ENCODE measurements at places on chromosomes 2 and 18.

GRCh38 chr18:22032392-22032961, 136.9 kb upstream of the GATA6 start:
- DNase-seq: no peak

DNA sequence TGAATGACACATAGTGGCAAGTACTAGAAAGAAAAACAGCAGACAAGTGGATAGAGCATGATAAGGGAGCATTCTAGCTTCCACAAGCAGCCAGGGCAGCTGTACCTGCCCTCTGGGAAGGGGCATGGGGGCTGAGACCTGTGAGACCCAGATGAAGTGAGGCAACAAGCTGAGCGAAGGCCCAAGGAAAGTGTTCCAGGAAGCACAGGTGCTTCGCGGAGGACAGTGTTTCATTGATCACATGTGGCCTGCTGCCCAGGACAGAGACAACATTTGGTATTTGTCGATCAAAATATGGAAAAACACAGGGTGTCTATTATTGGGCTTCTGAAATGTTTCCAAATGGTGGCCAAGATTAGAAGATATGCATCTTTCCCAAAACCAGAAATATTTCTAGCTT, 149.1 kb downstream of the ZNF516 start:
- no peak for DNase-seq

- DNase-seq: no peak
These were observed 1100.2 kb downstream of the CBLN2 start for GRCh38 chr18:71443706-71444480.

DNA sequence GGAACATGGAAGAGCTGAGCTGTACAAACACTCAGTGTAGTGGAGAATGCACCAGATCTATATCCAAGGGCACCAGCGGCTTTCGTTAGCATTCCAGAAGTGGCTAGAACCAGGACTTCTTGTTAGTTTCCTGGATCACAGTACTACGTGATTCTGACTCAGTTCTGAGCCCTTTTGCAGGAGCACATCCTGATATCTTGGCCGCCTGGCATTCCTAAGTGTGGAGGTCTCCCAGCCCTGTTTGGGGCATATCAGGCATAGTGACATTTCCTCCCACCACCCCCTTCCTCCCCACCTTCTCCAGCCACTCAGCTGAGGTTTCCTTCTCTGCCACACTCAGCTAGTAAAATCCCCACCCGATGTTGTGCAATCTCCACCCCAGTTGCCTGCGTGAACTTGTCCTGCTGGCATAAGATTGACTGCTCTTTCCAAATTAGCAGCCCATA, 63.4 kb downstream of the BMP10 start:
- no peak for DNase-seq

- peak; percentile 13 for DNase-seq
These were observed 120.5 kb upstream of the POU3F3 start for GRCh38 chr2:104733226-104733943.

- no peak for DNase-seq
These were observed 263.2 kb downstream of the SS18 start for GRCh38 chr18:25827228-25827627.

DNA sequence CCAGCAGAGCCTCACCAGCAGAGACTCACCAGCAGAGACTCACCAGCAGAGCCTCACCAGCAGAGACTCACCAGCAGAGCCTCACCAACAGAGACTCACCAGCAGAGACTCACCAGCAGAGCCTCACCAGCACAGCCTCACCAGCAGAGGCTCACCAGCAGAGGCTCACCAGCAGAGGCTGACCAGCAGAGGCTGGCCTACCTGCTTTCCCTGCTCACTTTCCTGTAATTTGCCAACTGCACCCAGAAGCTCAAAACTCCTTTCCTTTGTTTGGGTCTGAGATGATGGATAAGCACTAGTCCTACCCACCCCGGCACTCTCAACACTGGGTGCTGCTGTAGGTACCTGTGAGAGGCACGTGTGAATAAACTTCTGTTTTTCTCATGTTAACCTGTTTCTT, 36.4 kb upstream of the PXDN start:
- no peak for DNase-seq

- DNase-seq: no peak
These were observed 79.6 kb downstream of the STPG4 start for GRCh38 chr2:47075361-47076125.

- peak; percentile 10 for DNase-seq
These were observed 15.5 kb upstream of the RAB10 start for GRCh38 chr2:26018184-26019055.

- DNase-seq: no peak
These were observed 303.0 kb downstream of the TRIB2 start for GRCh38 chr2:13019781-13020180.

DNA sequence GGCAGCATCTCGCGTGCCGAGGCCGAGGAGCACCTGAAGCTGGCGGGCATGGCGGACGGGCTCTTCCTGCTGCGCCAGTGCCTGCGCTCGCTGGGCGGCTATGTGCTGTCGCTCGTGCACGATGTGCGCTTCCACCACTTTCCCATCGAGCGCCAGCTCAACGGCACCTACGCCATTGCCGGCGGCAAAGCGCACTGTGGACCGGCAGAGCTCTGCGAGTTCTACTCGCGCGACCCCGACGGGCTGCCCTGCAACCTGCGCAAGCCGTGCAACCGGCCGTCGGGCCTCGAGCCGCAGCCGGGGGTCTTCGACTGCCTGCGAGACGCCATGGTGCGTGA, 10.7 kb downstream of the ZAP70 start:
- DNase-seq: no peak

DNA sequence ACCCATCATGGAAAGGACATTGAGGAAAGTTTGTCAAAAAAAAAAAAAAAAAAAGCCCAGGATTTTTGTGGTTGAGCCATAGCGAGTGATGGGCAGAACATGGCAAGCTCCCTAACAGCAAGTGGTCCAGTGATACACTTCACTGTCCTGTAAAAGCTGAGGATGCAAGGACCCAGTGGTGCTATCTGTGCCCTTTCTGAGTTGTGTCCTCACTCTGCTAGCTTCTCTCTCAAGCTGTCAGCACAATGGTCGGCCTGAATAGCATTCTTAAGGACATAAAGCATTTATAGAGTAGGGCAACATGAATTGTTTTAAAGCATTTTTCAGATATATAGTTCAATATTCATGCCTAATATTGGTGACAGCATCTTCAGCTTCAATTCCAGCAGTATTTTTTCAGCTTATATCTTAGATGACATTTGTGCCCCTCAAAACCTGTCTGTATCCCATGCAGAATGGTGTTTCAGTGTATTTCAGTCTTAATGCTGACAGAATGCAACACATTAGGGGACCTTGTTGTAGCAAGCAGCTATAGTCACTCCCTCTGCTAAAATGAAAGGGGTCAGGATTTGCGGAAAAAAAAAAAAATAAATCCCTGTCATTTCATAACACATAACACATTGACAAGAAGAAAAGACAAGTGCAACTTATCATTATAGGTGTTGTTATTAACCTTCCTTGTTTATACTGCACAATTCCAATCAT, 496.7 kb downstream of the THSD7B start:
- DNase-seq: no peak

DNA sequence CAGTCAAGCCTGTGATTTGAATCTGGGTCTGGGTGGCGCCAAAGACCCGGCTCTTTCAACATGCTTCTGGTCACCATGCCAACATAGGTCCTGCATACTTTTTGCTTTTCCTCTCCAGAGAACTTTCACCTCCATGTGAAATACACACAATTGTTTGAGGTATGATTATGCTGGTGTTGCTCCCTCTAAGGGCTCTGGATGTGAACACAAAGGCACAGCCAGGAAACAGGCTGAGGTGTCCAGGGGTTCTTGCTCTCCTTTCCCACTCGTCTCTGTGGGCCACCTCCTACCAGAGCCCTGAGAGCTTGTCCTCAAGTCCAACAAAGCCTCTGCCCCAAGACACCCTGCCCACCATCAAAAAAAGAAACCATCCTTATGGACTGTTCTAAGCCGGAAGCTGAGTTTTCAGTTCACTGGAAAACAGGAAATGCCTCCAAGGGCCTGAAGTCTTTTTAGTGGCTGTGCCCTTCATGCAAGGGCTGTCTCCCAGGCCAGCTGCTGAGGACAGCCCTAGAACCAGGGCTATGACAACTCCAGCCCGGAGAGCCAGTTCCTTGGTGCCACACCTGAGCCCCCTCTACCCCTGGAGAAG, 100.2 kb upstream of the EPAS1 start:
- no peak for DNase-seq

DNA sequence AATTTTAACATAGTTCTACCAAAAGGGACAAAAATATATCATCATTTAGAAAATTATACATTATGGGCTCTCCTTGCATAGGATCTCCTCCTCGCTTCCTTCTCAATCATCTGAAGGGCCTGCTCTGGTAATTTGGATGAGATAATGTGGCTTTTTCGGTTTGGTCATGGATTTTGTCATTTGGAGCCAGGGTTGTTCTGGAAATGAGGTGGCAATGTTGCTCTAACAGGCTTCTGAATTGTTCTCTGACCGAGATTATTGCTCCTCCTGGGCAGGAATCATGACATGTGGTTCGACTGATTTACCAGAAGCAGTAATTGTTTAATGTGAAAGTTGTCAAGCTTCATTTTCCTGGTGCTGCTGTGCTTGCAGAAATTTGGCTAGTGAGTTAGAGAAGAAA, 194.7 kb upstream of the ERBB4 start:
- DNase-seq: no peak

DNA sequence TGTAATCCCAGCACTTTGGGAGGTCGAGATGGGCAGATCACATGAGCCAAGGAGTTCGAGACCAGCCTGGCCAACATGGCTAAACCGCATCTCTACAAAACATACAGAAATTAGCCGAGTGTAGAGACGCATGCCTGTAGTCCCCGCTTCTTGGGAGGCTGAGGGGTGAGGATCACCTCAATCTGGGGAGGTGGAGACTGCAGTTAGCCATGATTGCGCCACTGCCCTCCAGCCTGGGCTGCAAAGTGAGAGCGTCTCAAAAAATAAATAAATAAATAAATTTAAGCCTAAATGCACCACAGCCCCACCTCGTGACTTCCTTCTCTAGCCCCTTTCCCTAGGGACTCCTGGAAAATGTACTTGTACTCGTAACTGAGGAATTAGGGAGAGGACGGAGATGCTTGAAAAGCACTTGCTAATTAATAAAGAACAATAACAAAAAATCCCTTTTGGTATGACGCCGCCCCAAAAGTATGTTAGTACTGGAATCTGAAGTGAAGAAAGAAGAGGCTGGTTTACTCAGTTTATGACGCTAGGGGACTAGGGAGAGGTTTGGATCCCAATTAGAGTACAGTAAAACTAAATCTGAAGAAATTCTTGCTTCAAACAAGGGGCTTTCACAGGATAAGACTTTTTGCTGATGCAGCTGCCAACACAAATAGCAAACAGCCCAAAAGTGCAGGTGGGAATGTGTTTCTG, 887 bp upstream of the ZNF396 start:
- no peak for DNase-seq

DNA sequence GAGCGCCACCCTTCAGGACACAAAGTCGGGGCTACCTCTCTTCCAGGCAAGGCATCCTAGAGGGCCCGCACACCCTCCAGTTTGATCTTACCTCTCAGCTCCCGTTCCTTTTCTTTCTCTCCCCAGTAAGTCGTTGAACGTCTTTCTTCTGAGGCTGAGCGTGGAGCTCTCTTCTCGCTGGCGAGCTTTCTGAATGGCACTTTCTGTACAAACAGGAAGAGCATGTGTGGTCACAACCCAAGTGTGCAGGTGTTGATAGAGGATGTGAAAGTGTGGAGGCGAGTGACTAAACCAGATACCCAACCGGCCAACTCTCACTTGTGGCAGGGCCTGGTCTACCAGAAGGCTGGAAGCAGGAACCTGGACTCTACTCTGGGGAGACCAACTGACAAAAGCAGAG, at the start of gene AFF3:
Gene AFF3 (minus strand): TSS at position 198 of the 400 bp plus-strand sequence. CDS start 38,136 bp downstream, outside the sequence.
- DNase-seq: peak; percentile 40

DNA sequence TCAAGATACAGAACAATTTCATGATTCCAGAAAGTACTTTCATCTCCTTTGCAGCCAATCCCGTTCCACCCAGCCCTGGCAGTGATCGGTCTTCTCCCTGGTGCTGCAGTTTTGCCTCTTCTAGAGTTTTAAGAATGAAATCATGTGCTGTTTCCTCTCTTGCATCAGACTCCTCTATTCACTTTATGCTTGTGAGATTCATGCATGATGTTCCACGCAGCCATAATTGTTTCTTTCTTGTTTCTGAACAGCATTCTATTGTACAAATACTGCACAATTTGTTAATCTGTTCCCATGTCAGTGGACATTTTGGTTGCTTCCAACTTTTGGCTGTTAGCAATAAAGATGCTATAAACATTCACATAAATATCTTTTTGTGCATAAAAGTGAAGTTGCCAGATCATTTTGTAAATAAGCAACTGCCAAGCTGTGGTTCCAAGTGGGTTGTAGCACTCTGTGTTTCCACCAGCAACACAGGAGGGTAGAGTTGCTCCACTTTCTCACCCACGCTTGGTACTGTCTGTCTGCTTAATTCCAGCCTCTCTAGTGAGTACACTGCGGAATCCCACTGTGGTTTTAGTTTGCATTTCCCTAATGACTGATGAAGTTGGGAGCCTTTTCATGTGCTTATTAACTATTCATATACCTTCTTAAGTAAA, 104.5 kb downstream of the TWIST2 start:
- DNase-seq: no peak

- DNase-seq: no peak
These were observed 35.1 kb downstream of the TMEM18 start for GRCh38 chr2:641872-642815.

GRCh38 chr18:67621906-67622305, 105.4 kb upstream of the DSEL start:
- DNase-seq: no peak

DNA sequence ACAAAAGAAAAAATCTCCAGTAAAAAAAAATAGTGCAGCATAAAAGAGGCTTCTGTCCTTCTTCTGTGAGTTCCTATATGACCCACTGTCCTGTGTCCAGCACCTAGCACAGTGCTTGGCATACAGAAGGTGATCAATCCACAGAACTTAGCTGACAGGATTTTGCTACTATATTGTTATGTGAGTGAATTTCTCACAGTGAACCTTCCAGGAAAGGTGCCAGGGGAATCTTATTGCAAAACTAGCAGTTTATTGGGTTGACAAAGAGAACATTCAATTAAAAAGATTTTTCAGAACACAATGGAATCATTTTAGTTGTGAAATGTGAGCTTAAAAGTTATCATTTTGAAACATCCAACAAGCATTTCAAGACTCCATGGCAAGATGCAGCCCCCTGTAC, 12.4 kb upstream of the TRIB2 start:
- no peak for DNase-seq

DNA sequence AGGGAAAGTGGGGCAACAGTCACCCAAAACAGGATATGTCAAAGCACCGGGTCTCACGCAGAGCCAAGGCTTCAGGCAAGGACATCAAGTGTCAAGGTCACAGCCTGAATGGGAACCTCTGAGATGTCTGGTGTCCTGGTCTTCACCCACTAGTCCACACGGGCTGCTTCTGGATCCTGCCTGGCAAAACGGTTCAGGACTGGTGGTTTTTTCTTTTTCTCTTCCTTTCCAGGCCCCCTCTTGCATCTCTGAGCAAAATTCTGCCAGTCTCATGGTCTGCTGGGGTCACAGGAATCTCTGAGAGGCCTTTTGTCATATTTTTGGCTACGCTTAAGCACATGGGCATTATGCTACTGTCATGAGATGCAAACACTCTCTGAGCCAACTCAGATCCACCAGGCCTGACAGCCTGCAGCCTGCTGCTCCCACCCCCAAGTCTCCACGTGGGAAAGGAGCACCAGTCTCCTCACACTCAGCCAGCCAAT, 518.2 kb upstream of the ZEB2 start:
- no peak for DNase-seq

All from activated CD4-positive, alpha-beta T cell treated with anti-CD3 and anti-CD28 coated beads for 24 hours (primary cell).